ENCODE measurements at places on chromosomes 11 and 22.

DNA sequence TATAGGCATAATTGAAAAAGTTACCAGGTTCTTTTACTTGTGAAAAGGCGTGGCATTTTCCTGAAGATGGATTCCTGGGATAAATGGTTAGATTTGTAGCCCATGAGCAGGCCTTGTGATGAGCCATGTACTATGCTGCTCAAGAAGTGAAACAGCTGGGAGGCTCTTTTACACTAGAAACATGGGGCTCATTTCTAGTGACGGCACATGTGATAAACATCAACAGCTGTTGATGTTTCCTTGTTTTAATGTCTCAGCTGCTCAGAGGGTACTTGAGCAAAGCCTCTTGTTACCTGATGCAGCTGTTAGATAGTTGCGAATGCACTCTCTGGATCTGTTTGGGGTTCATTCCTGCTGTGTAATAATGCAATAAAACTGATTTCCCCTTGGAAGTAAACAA, 396.8 kb downstream of the GUCY1A2 start:
- DNase-seq: no peak

GRCh38 chr11:59475176-59475575, 2.1 kb downstream of the OR4D10 start:
- DNase-seq: no peak

DNA sequence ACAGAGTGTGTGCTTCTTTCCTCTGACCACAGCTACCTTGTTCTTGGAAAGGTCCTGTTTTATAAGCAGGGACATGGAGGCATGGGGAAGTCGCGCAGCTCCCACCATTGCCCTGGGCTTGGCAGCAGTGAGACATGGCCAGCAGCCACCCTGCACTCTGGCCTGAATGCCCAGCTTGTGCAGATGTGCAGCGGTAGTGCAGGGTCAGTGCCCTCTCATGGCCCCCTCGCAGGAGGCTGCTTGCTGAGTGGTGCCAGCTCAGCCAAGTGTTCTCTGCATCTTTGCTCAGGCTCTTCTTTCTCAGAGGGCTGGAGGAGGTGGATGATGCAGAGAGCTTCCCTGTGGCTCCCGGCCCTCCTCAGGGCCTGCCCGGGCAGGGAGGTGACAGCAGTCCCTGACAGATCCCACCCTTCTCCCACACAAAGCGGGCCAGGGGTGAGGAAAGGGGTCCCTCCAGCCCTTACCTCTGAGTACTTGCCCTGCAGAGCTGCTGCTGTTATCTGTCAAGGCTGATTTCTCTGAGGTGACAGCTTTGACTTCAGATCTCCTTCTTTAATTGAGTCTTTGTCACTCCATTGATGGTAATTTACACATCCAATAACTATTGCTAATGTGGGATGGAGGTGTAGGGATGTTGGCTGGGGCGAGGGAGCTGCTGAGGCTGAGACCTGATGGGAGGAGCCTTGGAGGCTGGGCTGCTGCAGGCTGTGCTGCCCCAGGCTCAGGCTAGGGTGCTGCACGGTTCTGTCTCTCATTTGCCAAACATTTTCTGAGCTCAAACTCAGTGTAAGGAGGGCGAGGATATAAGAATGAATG, 47.4 kb upstream of the B3GAT1 start:
- DNase-seq: no peak

DNA sequence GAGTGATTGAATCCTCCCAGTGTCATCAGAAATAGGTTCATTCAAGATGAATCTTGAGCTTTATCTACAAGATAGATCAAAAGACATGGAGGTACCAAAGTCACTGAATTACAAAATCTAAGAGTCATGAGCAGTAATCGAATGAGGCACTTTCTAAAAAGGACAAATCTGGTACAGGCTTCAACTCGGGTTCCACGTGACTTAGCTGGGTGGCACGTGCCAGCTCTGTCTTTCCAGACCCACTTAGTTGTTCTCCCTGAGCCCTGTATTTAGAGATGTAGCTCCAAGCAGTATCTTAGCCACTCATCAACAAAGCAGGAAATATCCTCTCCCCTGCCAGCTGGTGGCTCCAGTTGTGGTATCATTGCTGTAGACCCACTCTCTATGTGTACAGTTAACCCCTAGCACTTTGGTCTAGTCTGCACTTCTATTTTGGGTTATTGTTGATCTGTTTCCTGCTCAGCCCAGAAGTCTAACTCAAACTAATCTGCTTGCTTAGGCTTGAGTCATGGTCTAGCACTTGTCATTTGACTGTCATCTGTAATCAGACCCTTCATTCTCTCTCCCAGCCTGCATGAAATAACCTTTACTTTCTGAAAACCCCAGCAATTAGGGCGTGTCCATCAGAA, 528.7 kb downstream of the ETS1 start:
- DNase-seq: no peak

GRCh38 chr11:88520391-88520790, 182.9 kb upstream of the CTSC start:
- DNase-seq: no peak

DNA sequence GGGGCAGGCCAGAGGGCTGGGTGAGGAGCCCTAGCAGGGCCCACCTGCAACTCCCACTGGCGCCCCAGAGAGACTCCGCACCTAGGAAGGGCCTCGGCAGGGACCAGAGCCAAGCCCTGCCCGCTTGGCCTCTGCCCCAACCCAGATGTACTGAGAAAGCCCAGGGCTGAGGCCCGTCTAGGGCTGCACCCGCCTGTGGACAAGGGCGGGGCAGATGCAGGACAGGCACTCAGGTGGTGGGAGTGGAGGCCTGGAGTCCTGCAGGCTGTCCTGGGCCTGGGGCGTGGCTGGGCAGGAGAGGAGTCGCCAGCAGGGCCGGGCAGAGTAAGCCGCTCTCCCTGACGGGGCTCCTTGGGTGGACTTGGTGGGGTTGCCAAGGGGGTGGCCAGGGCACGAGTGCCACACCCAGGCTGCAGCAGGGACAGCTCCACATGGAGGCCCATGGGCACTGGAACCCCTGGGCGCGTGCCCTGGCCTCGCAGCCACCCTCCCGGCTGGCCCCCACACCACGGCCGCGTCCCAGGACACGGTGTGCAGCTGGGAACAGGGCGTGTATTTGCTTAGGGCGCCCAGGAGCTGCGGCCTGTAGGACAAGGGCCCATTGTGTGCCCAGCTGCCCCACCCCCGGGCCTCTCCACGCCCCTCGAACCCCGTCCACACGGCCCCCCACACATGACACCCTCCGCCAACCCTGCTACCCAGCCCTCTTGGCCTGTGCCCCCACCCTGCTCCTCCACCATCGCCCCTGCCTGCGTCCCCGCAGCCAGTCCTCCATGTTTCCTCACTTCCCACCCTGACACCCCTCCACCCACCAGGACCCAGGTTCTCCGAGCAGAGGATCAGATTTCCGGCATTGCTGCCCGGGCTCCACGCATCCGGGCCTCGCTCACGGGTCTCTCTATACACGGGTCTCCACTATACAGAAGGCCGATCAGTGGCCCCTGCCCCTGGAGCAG, 11.3 kb upstream of the PIM3 start:
- no peak for DNase-seq

- no peak for DNase-seq
Measured at GRCh38 chr11:77407613-77408012, 66.3 kb downstream of the PAK1 start.

DNA sequence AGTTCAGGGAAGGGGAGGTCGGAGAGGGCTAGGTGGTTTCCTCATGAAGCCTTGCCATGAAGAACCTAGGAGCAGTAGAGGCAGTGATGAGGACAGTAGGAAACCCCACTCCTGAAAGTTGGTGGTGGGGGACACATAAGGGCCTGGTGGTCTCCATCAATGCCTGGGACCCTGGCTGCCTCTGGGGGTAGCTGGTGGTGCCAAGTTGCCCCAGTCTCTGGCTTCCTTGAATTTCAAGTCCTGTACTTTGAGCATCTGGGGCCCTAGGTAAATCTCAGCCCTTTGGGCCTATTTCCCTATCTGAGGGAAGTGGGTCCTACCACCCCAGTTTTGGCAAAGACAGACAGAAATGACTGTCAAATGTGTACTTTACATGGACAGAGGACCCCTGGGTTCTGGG, 28.1 kb downstream of the AMPD3 start:
- DNase-seq: no peak

DNA sequence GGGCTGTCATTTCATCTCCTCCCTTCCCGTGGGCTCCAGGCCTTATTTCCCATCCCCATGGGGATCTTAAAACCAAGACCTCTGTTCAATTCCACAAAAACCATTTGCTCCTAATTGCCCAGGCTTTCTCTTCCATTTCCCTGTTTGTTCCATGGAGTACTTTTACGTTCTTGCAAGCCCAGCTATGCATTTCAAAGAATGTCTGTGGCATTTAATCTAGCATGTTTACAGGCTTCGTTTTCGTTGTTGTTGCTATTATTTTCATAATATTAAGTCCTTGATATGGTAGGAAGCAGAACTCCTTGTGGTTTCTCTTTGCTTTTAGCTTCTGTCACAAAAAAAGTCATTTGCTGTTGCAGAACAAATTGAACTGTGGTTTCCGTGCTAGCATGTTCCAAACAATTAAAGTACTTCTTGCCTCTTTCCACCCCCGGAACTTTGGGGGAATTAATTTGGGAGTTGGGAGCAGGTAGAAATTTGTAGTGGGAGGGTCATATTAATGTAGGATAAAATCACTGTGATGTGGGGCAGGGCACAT, 68.1 kb upstream of the SLC22A12 start:
- DNase-seq: no peak

DNA sequence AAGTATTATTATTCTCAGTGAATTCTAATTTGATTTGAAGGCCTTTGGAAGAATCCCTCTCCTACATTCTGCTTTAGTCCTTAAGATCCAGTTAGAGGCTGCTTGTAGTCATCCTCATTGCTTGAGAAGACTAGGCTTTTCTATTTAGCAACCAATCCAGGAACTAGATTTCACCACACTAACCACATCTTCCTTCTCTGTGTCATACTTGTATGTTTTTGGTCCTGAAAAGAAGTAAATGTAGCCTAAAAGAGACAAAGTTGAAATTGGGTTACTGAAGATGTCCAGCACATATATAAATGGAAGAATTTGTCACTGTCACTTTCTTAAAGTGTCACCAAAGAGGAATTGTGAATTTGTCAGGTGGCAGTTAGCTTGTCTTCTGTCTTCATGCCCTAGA, 46.6 kb upstream of the MMP7 start:
- DNase-seq: no peak

DNA sequence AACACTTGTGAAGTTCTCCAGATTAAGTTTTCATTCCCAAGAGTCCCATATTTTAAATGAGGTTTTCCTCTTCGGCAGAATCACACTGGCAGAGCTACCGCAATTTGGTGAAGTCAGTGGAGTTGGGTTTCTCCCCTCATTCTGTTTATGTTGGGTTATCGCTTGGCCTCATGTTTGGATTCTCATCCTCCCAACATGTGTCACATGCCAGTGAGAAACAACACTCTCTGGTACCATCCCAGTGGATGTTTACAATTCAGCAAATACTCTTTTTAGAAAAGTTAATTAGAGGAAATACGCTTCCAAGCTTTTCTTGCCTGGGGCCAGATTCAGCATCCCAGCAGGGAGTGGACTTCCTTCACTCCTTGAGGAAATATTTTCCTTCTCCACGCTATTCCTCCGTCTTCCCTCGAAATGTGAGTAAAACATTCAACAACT, 2.1 kb downstream of the PAMR1 start:
- DNase-seq: no peak

GRCh38 chr22:38773363-38773946, 17.7 kb upstream of the SUN2 start:
- no peak for DNase-seq

DNA sequence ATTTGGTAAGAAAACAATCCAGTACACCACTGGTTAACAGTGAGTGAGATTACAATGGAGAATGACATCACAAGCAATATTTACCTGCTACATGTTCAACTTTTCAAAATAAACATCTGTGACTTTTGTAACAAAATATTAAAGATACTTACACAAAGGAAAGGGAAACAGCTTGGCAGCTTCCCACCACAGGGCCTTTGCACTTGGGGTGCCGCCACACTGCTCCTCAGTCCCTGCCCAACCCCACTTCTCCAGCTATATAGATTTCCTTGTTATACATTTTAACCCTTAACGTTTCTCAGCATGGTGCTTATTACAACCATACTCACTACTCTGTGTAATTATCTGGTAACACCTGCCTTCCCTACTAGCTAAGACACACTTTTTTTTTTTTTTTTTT, 10.9 kb downstream of the KMT5B start:
- no peak for DNase-seq

- DNase-seq: no peak
Measured at GRCh38 chr22:24997023-24997422, 44.5 kb downstream of the KIAA1671 start.

- no peak for DNase-seq
Measured at GRCh38 chr11:45610627-45611026, 54.8 kb downstream of the CHST1 start.

DNA sequence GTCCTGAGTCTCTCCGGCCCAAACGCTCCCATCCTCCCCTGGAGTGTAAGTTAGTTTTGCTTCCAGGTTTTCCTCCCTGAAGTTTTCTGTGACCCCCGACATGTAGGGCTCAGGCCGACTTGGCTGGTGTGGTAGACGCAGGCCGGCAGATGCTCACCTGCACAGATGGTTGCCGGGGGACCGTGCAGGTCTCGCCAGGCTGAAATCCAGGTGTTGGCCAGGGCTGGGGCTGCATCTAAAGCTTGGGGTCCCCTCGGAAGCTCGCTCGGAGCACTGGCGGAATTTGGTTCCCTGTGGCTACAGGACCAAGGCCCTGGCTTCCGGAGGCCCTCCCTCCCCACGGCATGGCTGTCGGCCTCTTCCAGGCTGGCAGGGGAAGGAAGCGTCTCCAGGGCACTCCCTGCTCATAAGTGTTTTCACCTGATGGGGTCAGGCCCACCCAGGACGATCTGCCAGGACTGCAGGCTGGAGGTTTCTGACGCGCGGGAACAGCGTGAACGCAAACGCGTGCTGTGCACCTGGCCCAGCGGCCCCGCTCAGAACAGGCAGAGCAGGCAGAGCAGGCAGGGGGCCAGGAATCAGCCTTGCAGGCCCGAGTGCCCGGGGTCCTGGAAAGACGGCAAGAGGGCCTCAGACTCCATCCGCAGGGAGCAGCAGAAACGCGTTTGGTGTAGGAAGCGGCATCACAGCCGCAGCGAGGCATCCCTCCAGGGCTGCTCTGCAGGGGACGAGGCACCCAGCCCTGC, 258.2 kb downstream of the BRD1 start:
- no peak for DNase-seq

- DNase-seq: no peak
Measured at GRCh38 chr22:42074846-42075676, 1.0 kb downstream of the PHETA2 start.

GRCh38 chr22:17699696-17700340, 61.3 kb downstream of the BCL2L13 start:
- no peak for DNase-seq

DNA sequence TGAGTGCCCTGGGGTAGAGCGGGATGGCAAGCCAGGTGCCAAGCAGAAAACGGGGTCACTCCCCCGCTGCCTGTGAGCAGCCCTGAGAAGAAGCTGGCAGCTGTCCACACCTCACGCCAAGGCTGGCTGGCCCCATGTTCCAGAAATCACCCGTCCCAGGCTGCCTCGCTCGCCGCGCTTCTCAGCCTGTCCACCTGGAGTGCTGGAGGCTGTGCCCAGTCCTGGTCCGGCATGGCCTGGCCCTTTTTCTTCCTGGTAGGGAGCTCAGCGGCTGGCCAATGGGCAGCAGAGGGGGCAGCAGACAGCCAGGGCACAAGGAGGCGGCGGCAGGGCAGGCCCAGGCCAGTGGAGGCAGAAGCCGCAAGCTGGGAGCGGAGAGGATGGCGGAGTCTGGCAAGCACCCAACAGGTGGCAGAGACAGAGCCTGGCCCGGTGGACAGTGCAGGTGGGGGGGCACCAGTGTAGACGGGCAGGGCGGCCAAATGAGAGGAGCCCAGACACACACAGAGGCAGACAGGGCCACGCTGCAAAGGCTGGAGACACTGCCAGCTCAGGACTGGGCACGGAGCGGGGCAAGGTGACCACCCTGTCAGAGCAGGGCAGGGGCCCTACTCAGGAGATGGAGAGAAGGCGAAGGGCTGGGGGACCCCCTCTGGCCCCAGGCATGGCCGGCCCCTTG, 37.2 kb upstream of the TH start:
- no peak for DNase-seq

All from esophagus squamous epithelium (tissue), 5 donors.